ENCODE measurements at places on chromosomes 2 and 18. TPM values are rescaled to one million over a fixed set of nuclear protein-coding genes. Genes with fewer than 3 reads are reported as not detected.

Gene RELCH
- total RNA-seq = 19.5 TPM

Gene NLRC4
- not detected for total RNA-seq

Gene KCNG2
- total RNA-seq = not detected

Gene CCDC85A
- total RNA-seq = 16.2 TPM

Gene LYPD6
- total RNA-seq = 1.8 TPM

Gene FBXO15
- not detected for total RNA-seq

Gene FOXD4L1
- 0.11 TPM for total RNA-seq

Gene ANKRD30B
- total RNA-seq = not detected

Gene IL1RL1
- 144 TPM for total RNA-seq

Gene RBM44
- 0.33 TPM for total RNA-seq

Gene ZNF521
- 55.6 TPM for total RNA-seq

DNA sequence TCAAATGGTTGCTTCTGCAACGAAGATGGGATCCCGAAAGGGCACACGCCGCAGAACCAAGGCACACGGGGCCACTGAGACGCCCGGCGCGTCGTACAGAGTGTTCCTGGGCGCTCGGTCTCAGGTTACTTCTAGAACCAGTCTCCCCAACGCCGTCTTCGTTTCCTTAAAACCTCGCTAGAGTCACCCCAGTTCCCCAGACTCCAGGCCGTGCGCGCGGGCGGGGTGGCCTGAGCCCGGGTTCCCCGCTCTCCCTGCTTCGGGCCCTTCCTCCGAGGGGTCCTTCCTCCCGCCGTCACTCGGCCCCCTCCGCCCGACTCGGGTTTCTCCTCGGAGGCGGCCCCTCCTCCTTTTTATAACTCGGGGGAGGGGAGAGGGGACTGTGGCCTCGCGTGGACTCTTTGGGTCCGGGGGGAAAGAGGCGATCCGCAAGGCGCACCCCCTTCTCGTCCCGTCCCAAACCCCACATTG, 774 bp upstream of the FZD7 start:
- no peak for DNase-seq

DNA sequence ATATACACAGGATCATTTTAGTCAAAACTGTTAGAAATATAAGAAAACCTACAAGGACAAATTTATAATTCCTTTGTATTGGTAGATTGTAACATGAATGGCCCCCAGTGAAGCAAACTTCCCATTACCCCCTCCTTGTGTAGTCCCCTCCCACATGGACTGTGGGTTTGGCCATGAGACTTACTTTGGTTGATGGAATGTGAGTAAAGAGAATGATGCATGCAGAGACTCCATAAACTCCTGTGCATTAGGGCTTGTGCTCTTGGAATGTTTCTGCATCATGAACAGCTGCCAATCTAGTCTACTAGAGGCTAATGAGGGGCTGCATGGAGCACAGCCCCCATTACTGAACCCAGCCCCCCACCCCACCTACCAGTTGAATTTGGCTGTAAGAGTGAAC, 8.3 kb upstream of the TGFA start:
- DNase-seq = no peak

DNA sequence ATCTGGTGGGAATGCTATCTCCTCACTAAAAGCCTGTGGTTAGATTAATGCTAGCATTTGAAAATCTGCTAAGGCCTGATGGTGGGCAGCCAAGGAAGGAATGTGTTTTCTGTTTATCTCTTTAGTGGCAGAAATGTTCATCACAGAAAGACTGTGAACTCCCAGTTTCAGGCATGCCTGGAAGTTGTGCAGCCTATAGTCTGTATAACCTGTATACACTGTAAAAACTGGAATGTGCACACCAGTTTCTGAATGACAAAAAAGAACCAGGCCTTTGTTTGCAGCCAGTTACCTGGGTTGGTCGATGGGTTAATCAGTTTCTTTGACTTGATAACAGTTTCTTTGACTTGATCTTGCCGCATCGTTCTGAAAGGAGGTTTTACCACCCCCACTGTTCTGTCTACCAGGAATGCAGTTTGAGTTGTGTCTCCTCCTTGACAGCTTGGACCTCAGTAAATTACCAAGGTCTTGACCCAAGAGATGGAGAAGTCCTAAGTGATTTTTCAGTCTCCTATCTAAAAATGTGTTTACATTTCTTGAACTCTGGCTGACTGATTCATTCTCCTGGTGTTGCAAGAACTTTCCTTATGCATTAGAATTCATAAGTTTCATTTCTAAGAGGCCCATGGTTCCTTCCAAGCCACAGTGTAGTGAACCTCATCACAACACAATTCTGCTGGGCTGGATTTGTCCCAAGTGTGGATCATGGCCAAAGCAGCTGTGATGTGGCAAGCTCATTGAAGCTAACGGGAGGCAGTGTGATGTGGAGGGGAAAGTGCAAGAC, 62.2 kb downstream of the KIAA2012 start:
- no peak for DNase-seq

DNA sequence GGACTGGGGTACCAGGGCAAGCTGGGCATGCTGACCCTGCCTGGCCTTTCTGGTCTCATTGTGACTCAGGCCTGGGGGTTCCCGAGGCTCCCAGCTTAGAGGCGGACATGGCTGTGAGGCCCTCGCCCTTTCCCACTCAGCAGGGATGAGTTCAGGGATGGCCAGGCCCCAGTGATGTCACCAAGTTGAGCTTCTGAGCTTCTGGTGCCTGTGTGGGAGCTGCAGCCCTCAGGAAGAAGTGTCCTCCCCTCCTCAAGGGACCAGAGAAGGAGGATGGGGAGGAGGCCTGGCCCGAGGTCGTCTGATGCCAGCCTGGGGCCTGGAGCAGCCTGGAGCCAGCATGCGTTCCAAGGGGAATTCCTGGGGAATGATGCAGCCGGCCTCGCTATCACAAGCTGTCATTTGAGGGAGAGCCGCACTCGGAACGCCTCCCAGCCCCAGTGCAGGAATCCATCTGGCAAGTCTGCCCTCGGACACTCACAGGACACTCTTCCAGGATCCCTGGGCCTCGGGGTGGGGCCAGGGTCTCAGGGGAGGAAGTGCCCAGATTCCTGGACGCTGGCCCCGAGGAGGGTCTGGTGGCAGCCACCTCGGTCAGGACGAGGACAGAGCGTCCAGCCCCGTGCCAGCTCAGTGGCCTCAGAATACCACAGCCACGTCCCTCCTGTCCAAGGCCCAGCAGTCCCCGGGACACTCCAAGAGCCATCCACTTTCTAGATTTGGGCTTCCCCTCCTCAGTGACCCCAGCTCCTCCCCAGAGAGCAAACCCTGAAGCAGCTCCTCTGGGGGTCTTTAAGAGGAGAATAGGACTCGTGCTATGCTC, 61.2 kb upstream of the GPC1 start:
- DNase-seq = no peak

DNA sequence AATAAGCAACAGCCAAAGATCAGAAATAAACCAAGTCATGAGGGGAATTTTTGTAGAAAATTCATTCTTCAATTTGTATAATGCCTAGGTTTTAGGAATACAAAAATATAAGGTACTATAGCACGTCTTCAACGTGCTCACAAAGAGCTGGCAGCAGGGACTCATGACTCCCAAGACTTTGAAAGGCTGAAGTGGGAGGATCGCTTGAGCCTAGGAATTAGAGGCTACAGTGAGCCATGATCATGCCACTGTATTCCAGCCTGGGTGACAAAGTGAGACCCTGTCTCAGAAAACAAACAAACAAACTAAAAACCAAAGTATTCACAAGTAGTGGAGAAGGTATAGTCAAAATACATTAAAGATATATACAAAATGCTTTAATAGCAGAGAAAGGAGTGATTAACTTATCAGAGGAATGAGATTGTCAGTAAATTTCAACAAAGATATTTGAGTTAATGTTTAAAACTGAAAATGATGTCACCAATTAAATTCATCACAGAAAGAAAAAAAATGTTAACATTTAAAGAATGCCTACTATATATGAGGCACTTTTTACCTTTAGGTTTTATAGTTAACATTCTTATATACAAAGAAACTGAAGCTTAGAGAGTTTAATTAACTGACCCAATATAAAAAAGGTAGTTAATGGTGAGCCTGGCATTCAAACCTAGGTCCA, 3.2 kb downstream of the WDR33 start:
- DNase-seq = no peak

GRCh38 chr2:42844901-42845821, 52.8 kb upstream of the HAAO start:
- DNase-seq = no peak

- DNase-seq = no peak
These were observed 200.0 kb downstream of the ZNF407 start for GRCh38 chr18:74797577-74798151.

GRCh38 chr2:33130544-33130943, 183.8 kb downstream of the LTBP1 start:
- no peak for DNase-seq

- DNase-seq = no peak
These were observed 247.3 kb upstream of the SP5 start for GRCh38 chr2:170467568-170468422.

GRCh38 chr2:216414772-216415319, 2.6 kb downstream of the SMARCAL1 start:
- DNase-seq = no peak

DNA sequence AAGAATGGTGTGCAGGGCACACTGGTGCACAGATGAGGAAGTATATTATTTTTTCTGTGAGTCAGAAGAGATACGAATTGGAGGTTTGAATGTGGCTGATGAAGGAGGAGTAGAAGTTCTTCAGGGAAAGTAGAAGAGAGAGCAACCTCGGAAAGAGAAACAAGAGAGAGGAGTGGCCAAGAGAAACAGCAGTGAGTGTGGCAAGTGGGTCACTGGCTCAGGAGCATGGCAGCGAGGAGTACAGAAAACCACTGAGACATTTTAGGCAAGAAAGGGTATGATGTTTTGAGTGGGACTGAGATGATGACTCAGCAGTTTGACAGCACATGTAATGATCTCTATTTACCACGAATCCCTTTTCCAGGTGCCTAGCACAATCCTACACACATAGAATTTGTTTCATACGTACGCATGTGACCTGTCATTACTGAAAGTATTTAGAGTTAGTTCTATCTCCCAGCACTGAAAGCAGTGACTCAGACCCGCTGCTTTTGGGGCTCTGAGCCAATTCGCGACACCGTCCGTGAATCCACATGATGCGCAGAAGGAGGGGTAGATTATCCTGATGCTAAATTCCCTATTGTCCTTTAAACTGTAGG, 915.4 kb downstream of the DCDC2C start:
- no peak for DNase-seq

GRCh38 chr18:58599106-58599505, 29.8 kb downstream of the ALPK2 start:
- no peak for DNase-seq

DNA sequence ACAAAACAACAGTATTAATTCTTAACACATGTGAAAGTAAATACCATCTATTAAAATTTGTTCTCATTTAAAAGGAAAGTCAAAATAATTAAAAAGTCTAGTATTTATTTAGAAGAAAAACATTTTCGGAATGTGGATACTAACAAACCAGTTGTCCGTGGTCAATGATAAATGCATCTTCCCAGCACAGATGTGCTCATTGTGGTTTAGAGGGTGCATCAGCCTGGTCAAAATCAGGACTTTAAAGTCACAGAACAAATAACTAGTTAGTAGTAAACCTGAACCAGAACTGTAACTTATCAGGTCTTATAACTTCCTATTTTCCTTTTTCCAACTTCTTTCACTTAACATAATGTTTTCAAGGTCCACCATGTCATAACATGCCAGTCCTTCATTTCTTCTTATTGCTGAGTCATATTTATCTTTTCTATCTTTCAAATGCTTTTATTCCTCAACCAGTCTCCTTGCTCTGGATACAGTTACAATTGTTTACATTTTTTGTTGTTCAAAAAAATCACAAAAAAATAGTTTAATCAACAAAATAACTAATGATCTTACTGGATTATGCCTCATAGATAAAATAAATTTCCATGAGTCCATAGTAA, 55.8 kb downstream of the ID2 start:
- no peak for DNase-seq

DNA sequence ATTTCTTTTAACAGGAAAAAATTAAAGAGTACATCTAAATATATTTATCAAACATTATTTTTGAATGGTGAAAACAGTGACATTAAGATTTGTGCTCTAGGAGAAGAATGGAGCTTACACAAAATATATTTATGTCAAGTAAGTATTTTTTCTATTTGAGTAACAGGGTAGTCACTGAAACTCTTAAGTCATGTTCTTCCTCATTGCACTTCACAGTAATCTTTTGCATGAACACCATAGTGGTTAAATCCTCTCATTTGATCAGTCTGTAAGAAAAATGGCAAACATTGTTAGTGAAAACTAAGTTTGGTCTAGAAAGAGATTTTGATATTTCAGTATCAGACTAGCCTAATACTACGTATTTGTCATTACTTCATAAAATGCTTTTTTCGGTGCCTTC, 8.1 kb downstream of the GMCL1 start:
- no peak for DNase-seq

DNA sequence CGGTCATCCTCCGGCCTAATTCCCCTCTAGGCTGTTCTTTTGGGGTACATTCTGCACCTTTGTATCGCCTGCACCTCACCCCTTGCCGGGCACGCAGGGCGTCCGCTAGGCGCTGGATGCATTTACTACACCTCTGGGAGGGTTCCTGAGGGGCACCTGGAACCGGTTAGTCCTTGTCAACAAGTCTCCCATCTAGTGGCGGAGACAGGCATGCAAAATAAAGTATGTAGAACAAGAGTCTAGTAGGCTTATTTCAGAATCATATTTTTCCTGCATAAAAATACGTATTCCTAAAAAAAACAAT, 705 bp upstream of the TEX261 start:
- DNase-seq = no peak

DNA sequence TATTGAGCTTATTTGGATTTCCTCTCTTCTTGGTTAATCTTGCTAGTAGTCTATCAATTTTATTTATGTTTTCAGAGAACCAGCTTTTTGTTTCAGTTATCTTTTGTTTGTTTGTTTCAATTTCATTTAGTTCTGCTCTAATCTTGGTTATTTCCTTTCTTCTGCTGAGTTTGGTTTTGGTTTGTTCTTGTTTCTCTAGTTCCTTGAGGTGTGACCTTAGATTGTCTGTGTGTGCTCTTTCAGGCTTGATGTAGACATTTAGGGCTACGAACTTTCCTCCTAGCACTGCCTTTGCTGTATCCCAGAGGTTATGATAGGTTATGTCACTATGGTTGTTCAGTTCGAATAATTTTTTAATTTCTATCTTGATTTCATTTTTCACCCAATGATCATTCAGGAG, 141.6 kb downstream of the ZNF236 start:
- DNase-seq = no peak

DNA sequence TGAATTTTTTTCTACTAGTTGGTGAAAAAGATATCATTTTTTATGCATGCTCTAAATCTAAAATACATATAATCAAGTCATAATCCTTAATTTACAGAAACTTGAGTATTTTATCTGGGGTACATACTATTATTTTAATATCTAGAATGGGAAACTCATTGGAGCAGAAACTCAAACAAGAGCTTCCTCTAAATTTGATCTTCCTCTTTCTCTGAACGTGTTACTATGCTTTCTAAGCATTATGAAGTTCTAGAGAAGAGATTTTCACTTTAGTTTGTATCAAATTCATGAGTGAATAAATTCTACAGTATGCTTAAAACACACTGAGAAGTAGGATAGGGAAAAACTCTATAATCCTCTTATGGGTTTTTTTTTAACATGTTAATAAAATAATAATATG, 20.6 kb upstream of the SLC38A11 start:
- DNase-seq = no peak

GRCh38 chr2:130135692-130136541, 6.9 kb upstream of the POTEF start:
- no peak for DNase-seq

- no peak for DNase-seq
These were observed 25.2 kb upstream of the FAM110C start for GRCh38 chr2:71309-72035.

GRCh38 chr2:180364719-180365118, 357.6 kb upstream of the CWC22 start:
- no peak for DNase-seq

GRCh38 chr2:8620611-8621382, 61.1 kb upstream of the ID2 start:
- DNase-seq = no peak

All from pulmonary artery endothelial cell (primary cell).